Caco-2 (cell line): ENCODE measurements at places on chromosomes 7 and 10. TPM values are rescaled to one million over a fixed set of nuclear protein-coding genes. Genes with fewer than 3 reads are reported as not detected.
A peak's percentile ranks its signal among the peaks of the same experiment; 100 is the strongest.

DNA sequence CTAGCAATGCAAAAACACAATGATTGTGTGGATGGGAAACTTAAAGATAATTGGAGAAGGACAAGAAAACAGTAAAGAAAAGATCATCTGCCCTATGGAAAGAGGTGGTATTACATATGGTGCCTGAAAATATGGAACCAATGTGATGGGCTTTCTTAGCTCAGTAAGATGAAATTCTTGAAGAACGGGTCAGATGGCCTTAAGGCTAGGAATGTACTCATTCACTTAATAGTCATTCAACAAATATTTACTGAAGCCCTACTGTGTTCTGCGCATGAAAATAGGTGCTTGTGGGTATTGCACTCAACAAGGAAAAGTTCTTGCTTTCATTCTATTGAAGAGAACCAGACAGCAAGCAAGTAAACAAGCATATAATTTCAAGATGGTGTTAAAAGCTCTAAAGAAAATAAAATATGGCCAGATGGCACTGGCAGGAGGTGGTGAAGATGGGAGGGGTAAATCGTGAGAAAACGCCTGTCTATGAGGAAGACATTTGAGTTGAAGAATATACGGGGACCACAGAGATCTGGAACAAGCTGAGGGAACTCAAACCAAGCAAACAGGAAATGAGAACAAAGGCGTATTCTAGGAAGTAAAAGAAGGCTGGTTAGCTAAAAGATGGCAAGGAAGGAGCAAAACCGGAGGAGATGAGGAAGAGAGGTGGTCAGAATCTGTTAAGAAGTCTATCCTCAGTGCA lies 179.7 kb downstream of the ANK3 start:
- H3K27ac ChIP-seq, result no peak overlapping the region
- peaks cover 10% of the 10 kb centered on the region; the same call in 1 of the 2 replicates for H3K4me1 ChIP-seq
- H3K4me3 ChIP-seq, result no peak overlapping the region
- no peaks in the 10 kb centered on the region for H3K27me3 ChIP-seq
- no peaks in the 10 kb centered on the region for H3K36me3 ChIP-seq

DNA sequence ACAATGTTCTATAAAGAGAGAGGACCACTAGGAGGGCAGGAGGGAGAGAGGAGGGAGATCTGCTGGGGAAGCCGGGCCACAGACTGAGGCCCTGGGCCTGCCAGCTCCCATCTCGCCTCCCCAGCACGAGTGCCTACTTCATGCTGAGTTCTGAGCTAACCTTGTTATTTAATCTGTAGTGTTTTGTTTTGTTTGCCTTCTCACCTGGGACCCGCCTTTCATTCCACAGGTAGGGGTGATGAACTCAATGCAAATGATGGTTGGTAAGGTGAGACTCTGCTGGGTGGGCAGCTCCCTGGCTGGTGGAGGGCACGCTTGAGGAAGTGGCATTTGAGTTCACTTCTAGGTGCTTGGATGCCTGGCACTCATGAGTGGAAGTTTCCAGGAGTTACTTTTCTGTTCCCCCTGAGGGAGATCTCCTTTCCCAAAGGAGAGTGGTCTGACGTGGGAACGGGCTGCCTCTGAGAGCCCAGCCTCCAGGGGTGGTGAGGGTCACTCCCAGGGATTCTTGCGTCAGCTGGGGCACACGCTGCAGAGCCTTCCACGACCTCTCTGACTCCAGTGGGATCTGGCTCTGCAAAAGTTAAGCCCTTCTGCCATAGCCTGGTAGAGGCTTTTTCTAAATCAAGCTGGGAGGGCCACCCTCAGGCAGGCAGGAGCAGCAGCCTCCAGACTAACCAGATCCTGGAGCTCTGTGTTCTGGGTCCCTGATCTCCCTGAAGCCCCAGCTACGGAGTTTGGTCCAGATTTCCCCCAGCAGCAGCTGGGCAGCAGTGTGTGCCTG lies 22.4 kb downstream of the UBTD1 start:
- DNase-seq, result no peak
- H3K4me3 ChIP-seq, result no peak overlapping the region
- no peaks in the 10 kb centered on the region for H3K27me3 ChIP-seq
- H3K4me1 ChIP-seq, result peaks cover 6% of the 10 kb centered on the region; the same call in 1 of the 2 replicates
- no peaks in the 10 kb centered on the region for H3K36me3 ChIP-seq
- no peak overlapping the region for H3K27ac ChIP-seq

DNA sequence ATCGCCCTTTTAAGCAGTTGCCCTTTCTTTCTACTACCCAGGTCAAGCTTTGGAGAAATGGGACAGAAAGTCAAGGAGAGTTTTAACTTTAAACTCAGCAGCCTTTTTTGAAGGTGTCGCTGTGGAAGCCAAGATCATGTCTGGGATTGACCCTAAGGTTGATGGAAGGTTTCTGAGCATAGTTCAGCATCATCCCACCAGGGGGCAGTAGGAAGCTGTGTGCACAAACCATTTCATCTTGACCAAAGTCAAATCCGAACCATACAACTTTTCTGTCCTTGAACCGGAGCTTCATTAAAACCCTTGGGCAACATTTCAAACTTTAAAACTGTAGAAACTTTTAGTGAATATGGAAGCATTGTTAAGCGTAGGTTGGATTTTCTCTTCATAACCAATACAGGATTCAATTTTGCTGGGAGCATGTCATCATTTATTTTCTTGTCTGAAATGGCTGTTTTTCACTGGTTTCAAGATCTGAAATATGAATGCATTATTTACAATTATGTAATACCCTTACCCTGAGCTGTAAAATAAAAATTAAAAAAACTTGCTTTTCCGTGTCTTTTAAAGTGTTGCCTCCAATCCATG lies 214.4 kb upstream of the KIAA1217 start:
- H3K27ac ChIP-seq, result no peak overlapping the region
- no peaks in the 10 kb centered on the region for H3K4me1 ChIP-seq
- peak; percentile 73 for DNase-seq
- H3K4me3 ChIP-seq, result no peak overlapping the region
- H3K36me3 ChIP-seq, result no peaks in the 10 kb centered on the region

DNA sequence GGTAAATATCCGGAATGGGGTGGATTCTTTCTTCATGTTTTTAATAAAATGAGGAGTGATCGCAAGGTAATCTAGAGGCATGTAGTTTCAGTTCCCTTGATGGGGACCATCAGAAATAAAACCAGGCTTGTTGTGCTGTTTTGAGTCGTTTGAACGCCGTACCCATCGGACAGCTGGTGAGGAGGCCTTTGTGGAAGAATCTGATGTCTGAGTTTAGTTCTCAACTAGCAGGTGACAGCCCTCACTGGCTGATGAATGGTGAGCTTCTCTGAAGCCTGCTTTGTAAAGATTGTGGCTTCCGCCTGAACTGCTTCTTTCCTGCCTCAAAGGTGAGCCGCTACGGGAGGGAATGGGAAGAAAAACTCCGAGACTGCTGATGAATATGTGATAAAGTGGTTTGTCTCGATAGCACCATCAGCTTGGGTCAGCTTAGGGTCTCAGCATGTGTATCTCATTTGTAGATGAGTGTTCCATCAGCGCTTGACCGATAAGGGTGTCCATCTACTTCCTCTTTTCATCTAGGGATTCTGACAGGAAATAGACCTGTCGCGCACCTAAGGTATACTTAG lies 977 bp downstream of the TMEM248 start:
- H3K4me3 ChIP-seq, result peak overlapping the region; percentile 87
- peaks cover 8% of the 10 kb centered on the region; the same call in 1 of the 2 replicates for H3K4me1 ChIP-seq
- no peak for DNase-seq
- H3K27ac ChIP-seq, result peak overlapping the region; percentile 86

- H3K27me3 ChIP-seq, result no peaks in the 10 kb centered on the region
- no peak for DNase-seq
- no peak overlapping the region for H3K27ac ChIP-seq
- no peak overlapping the region for H3K4me3 ChIP-seq
- no peaks in the 10 kb centered on the region for H3K4me1 ChIP-seq
These were observed 106.0 kb upstream of the ZNF32 start for GRCh38 chr10:43754569-43755260.

DNA sequence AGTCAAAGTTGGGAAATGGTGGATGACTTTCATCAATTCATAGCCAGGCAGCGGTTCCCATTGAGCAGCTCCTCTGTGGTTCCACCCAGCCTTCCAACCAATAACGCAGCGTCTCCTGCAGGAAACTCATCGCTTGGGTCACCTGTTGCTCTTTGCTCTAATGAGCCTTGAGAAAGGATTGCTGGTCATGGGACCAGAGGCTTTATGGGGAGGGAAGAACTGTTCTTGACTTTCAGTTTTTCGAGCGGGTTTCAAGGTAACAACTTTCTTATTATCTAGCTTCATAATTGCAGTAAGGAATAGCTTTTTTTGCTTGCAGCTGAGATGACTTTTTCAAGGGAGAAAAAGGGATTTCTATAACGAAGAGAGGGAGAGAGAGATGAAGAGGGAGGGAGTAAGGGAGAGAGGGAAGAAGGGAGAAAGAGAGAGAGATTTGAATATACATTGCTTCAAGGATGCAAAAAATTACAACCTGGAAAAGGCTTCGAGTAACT lies 405 bp upstream of the ENTPD1 start:
- H3K27me3 ChIP-seq, result no peaks in the 10 kb centered on the region
- no peaks in the 10 kb centered on the region for H3K36me3 ChIP-seq
- H3K4me1 ChIP-seq, result no peaks in the 10 kb centered on the region
- DNase-seq, result peak; percentile 60
- H3K4me3 ChIP-seq, result peak overlapping the region; percentile 33

The ANKRD2 gene
- total RNA-seq, result 0.23 TPM in 1 of 2 replicates, not detected in the other
